IPS DF 6.9 (cell line): ENCODE measurements at places on chromosomes 4 and X.

DNA sequence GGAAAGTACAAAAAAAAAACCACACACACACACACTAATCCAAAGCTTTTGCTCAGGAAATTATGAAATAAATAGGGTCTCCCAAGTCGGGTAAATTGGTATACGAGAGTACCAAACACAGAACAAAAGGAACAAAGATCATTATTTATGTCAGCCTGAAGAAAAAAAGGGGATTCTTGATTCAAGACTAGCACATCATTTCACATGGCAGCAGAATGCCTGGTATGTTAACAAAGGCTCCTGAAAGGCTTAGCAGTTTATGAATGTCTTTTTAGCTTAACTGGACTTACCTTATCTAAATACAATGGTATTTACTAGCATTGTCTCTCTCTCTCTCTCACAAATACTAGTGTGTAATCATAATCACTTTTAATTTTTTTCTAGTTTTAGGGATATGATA lies 11.3 kb downstream of the RAP2C start:
- no peak overlapping the region for H3K27ac ChIP-seq
- no peaks in the 10 kb centered on the region for H3K4me1 ChIP-seq
- no peak for DNase-seq

- no peak for DNase-seq
- no peak overlapping the region for H3K4me3 ChIP-seq
- no peaks in the 10 kb centered on the region for H3K36me3 ChIP-seq
- no peaks in the 10 kb centered on the region for H3K27me3 ChIP-seq
- no peaks in the 10 kb centered on the region for H3K4me1 ChIP-seq
- H3K27ac ChIP-seq, result no peak overlapping the region
Measured at GRCh38 chrX:79556800-79557199, 189.7 kb upstream of the ITM2A start.

DNA sequence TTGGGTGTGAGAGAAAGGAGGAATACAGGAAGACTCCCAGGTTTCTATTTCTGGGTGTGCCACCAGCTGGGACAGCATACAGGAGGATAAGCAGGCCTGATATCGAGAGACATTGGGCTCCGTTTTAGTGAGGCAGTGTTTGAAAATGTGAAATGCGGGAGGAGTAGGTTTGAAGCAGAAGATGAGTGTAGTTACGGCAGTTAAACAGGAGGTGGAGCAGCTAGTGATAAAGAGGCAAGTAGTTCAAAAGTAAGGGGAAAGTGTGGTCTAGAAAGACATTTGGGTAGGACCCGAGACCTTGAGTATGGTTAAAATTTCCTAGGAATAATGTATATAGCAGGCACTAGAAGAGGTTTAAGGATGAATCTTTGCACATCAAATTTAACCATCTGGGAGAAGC lies 42.4 kb downstream of the DCUN1D4 start:
- H3K36me3 ChIP-seq, result no peaks in the 10 kb centered on the region; the same call in 1 of the 2 replicates
- no peak overlapping the region for H3K4me3 ChIP-seq
- no peak overlapping the region for H3K27ac ChIP-seq

DNA sequence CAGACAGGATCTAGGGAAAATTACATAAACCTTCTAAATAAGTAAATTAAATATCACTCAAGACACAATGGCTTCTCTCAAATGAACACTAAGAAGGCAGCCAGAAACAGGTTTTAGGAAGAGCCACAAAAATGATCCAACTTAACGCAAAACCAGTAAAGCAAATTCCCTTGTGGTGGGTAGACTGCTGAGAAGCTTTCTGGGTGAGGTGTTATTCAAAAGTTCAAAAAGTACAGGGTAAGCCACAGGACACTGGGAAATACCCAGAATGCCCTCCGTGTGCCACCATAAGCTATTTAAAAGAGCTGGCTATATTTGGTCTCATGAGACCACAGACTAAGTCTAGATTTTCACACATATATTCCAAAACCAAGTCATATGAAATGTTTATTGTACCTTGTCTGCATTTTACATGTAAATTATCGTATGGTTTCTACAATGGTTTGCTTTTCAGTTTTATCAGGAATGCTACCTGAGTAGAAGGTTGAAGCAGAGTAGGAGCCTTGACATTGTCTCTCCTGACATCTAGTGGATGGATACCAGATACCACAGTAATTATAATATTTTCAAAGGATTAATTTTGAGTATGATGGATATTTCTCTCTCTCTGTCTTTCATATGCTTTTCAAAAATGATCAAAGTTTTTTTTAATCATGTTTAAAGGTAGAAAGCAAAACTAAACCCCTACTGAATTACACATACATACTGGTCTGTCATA lies 109.3 kb upstream of the KLHL13 start:
- H3K4me3 ChIP-seq, result no peak overlapping the region
- DNase-seq, result no peak
- H3K4me1 ChIP-seq, result no peaks in the 10 kb centered on the region
- H3K27ac ChIP-seq, result no peak overlapping the region
- no peaks in the 10 kb centered on the region for H3K27me3 ChIP-seq
- H3K36me3 ChIP-seq, result no peaks in the 10 kb centered on the region

DNA sequence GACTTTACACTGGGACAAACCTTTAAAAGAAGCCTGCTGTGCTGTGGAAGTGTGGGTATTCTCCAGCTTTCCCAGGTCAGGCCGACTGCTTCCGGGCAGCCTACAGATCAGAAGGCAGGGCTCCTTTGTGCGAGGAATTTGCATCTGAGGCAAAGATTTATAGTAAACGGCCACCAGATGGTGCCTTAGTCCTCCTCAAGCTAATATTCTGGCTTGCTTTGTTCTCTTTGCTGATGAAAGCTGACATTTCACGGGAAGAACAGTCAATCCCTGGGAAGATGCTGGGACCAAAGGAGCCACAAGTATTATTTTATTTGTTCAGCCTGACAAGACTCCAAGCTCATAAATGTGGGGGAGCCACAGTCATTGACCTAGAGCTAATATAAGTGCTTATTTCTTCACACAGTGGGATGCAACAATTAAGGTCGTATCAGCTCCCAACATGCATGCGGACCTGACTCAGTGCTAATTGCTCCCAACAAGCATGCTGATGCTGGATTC lies 120.7 kb upstream of the TRIM2 start:
- H3K4me1 ChIP-seq, result peaks cover 9% of the 10 kb centered on the region
- H3K36me3 ChIP-seq, result no peaks in the 10 kb centered on the region
- H3K27me3 ChIP-seq, result no peaks in the 10 kb centered on the region
- H3K4me3 ChIP-seq, result no peak overlapping the region
- peak; percentile 90 for DNase-seq

GRCh38 chr4:1245481-1246051 lies 3.4 kb downstream of the CTBP1 start:
- no peaks in the 10 kb centered on the region for H3K27me3 ChIP-seq
- H3K36me3 ChIP-seq, result peaks cover 6% of the 10 kb centered on the region
- no peak overlapping the region for H3K4me3 ChIP-seq
- H3K27ac ChIP-seq, result no peak overlapping the region
- H3K4me1 ChIP-seq, result peaks cover 6% of the 10 kb centered on the region

DNA sequence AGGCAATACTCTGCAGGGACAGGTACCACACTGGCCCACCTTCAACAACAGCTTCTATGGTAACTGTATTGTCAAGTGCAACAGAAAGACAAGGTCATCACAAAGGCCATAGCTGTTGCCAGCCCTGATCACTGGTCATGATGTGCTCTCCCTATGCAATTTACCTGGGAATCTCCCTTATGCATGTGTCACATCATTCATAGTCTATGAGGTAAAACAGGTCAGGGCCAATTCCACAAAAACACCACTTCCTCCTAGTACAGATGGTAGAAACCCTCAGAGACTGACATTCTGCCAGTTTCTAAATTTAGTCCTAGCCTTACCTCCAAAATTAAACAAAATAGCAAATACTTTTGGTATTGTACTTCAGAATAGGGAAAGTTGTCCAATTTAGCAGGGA lies 132.8 kb downstream of the MGST2 start:
- H3K27me3 ChIP-seq, result no peaks in the 10 kb centered on the region
- H3K4me3 ChIP-seq, result no peak overlapping the region
- DNase-seq, result no peak
- H3K27ac ChIP-seq, result no peak overlapping the region
- no peaks in the 10 kb centered on the region for H3K4me1 ChIP-seq

DNA sequence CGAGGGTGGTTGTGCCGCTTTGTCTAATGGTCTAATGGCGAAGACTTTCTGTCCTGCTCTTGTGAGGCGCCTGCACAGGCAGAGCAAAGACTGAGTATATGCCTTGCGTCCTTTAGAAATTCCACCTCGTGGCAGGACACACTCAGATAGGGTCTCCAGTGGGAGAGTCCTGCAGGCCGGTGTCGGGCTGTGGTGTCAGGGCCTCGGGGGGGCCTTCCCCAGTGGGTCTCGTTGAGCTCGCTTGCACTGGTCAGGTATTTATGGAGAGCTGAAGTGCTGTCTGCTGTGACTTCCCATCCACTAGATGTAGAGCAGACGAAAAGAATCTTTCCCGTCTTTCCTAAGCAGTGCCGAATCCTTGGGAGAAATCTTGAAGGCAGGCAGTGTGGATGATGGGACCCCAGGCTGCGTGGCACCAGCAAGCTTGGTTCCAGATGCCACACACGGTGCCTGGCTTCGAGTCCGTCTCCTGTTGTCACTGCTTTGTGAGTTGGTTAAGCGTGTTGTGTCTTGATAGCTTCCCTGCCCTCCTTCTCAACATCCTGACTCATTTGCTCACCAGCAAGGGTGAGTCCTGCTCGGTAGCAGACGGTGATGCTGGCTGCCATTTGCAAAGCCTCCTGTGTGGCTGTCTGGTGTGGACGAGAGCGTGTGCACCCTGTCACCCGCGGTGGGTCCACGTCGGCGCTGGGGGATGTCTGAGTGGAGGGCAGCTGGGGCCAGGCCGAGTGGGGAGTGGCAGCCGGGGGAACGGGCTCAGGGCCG lies 20.5 kb downstream of the MAEA start:
- peaks cover 19% of the 10 kb centered on the region for H3K36me3 ChIP-seq
- no peak overlapping the region for H3K27ac ChIP-seq
- DNase-seq, result no peak
- H3K4me3 ChIP-seq, result no peak overlapping the region
- peaks cover 3% of the 10 kb centered on the region; the same call in 1 of the 2 replicates for H3K4me1 ChIP-seq

DNA sequence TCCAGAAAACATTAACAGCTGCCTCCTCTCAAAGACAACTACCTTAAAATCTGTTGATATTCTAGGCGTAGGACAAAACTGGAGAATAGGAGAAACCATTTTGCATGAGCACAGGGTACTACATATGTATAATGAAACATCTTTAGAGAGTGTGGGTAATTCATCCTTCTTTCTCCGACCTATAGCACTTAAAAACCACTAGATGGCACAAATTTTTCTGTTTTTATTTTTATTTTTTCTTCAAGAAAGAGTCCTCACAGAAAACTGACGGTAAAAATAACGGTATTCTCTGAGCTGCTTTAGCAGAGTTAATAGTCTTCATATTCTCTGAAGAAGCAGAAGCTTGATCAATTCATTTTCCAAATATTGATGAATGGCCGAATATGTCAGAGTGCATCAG lies 14.6 kb downstream of the SMIM31 start:
- H3K36me3 ChIP-seq, result no peaks in the 10 kb centered on the region
- H3K27ac ChIP-seq, result no peak overlapping the region
- no peaks in the 10 kb centered on the region for H3K27me3 ChIP-seq
- H3K4me3 ChIP-seq, result no peak overlapping the region
- H3K4me1 ChIP-seq, result peaks cover 2% of the 10 kb centered on the region; the same call in 1 of the 2 replicates
- DNase-seq, result no peak
